CD4-positive, alpha-beta T cell treated with Interleukin-12 subunit alpha and Interleukin-12 subunit beta, for 1 hour (primary cell): ENCODE measurements at places on chromosomes 1 and 21.
A peak's percentile ranks its signal among the peaks of the same experiment; 100 is the strongest.

GRCh38 chr1:247332623-247333361 lies 1.1 kb upstream of the ZNF496 start:
- no peak for DNase-seq

DNA sequence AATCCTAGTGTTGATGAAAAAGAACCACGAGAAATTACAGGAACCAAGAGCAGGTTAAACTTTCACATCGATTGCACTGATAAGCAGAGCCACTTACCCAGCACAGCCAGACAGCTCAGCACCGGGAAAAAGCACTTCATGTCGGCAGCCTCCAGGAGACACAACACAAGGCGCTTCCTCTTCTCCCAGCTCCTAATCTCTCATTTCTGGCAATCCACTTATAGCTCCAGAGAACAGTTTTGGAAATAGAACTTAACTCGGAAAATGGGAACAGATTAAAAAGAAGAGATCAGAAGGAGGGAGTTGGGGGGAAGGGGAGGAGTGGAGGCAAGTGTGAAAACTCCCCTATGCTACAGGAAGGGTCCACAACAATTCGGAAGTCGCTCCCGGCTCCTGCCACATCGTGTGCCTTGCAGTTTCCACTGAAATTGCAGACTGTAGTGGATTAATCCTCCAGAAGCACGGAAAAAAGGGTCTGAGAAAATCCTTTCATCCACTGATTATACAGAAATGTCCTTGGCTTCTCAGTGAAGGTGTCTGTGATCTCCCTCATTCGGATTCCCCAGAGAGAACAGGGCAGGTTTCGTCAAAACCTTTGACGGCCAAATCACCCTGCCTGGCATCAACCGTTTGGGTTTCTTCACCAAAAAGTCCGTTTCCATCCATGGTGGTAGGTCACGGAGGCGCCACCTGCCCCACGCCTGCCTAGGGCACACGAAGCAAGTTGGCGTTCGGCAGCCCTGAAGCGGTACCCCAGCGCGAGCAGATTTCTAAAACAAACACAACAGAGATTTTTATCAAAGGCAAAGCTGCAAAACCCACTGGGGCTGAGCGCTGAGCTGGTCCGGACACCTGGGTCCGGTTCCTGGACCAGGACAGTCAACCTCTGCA lies 1.1 kb downstream of the IGSF3 start:
- no peak for DNase-seq

GRCh38 chr1:242467556-242468145 lies 56.8 kb downstream of the PLD5 start:
- DNase-seq, result peak; percentile 3

- no peak for DNase-seq
Observed at GRCh38 chr1:5617179-5617520, 375.1 kb downstream of the NPHP4 start.

DNA sequence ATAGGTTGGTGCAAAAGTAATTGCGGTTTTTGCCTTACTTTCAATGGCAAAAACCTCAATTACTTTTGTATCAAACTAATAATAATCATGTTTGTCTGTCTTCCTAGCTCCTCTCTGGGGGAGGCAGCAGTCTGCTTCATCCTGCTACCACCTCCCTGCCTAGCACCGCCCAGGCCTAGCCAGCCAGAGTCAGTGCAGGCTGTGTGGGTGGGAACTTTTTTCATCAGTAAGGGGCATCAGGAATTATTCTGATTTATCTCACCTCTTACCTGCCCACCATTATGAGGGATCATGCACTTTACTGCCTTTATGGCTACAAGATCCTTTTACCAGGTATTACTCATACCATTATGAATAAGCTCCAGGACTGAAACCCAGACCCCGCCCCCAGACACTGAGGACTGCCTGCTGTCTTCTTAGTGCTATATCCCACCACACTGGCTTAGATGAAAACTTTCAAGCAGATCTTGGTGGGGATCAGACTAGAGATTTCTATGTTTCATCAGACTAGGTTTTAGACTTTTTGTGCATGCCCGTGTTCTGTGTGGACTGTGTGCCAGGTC lies 116.4 kb downstream of the PBX1 start:
- DNase-seq, result no peak

DNA sequence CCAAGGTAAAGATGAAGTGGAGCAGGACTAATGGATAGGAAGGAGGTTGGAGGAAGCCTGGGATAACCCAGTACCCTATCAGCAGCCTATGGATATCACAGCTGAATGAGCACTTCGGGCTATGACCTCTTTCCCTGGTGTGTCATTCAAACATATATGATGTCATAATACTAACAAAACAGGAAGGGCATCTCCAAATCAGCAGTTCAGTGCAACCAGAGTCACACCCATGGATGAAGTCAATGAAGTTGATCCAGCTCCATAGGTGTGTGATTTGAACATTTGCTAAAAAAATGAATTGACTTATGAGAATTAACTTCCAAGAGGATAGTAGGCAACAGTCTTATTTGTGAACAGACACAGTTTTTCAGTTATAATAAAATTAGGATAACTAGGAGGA lies 1.7 kb upstream of the C1orf116 start:
- DNase-seq, result no peak

DNA sequence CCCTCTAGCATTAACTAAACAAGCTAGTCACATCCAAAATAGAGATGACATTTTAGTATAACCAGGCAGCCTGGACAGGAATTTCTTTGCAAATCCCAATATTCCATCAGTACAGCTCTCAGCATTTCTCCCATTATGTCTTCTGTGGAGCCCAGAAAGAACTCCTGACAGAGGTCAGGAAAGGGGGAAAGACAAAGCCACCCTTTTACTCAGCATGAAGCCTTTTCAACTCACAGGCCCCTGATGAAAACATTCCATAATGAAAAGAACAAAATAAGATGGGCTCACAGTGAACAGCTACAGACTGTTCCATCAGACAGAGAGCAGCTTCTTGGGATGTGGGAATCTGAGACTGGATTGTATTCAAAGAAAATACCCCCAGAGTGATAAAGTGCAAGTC lies 80.6 kb downstream of the TEX35 start:
- DNase-seq, result no peak

GRCh38 chr1:7076572-7076971 lies 291.3 kb downstream of the CAMTA1 start:
- no peak for DNase-seq

- no peak for DNase-seq
Observed at GRCh38 chr1:172832006-172832725, 173.3 kb downstream of the FASLG start.

DNA sequence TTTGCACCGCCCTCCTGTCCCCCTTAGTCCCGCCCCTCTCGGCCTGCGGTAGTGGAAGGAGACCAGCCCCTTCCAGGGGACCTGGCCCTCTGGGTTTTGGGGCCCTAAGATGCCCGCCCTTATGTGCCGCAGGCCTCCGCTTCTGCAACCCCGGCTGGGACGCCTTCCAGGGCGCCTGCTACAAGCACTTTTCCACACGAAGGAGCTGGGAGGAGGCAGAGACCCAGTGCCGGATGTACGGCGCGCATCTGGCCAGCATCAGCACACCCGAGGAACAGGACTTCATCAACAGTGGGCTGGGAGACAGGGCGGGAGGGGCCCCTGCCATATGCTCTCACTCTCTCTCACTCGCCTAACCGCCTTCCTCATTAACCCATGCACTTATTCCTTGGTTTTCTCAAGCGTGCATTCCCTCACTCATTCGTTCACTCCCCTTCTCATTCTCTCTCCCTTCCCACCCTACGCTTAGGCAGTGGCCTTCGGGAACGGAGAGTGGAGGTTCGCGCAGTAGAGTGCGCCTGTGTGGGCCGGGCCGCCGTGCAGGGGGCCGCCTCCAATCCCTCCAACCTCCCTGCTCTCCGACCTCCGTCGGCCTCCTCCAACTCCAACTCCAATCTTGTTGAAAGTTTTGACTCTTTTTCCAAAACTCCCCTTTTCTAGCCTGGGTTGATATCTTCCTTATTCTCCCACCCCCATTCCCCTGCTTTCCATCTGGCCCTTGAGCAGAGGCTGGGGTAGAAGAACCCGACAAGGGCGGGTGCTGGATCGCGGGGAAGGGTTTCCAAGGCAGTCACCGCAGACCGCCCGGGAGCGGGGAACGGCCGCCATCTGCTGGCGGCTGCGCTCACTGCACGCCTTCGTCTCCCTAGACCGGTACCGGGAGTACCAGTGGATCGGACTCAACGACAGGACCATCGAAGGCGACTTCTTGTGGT lies 15.2 kb downstream of the BCAN start:
- peak; percentile 78 for DNase-seq

GRCh38 chr1:38455829-38456530 lies 403.6 kb downstream of the RRAGC start:
- no peak for DNase-seq

- no peak for DNase-seq
Observed at GRCh38 chr21:30306884-30307283, 13.2 kb downstream of the KRTAP26-1 start.

DNA sequence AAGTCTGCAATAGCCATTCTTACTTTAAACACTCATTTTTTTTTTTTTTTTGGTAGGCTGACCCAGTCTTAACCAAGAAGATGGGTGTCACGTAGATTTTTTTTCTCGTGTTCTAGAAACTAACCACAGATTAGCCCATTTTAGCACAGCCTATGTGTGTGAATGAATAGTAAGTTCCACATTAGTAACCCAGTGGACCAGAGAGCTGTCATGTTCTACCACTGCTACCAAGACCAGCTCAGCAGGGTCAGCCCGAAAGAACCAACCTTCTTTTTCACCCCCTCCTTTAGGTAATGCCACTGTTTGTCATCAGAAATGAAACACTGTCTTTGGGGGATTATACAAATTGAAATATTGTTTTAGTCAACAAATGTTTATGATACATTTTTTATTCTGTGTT lies 221.1 kb upstream of the PLXNA2 start:
- no peak for DNase-seq

DNA sequence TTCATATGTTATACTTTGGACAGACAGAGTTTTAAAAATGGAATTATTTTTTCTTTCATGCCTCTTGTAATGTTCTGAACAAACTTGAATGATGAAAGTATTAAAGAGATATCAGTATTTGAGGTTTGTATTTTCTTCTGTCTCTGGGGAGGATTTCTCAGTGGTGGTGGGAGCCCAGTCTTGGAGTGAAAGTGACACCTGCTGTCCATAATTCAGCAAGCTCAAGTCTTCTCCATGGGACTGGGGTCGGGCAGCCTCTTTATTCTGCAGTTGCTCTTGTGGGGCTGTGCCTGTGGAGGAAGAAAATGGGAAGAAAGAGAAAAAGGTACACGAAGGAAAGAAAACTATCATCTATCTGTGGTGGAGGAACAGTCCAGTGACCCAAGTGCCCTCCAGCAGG lies 56.1 kb downstream of the SMYD2 start:
- DNase-seq, result no peak

DNA sequence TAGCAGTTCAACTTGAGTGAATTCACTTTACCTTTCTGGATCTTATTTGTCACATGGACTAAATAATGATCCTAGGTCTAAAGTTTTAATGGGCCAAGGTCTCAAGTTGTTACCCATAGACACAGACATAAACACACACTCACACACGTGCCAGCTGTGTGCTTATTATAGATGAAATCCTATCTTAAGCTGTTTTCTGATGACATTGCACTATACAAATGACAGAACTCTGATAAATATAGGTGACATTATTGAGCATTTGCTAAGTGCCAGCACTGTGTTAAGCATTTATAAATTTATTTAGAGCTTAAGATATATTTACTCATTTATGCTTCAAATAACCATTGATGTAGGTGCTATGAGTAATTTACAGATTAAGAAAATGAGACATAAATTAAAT lies 474.4 kb upstream of the NR5A2 start:
- DNase-seq, result no peak

GRCh38 chr1:43455213-43455889 lies 1.6 kb upstream of the HYI start:
- no peak for DNase-seq

DNA sequence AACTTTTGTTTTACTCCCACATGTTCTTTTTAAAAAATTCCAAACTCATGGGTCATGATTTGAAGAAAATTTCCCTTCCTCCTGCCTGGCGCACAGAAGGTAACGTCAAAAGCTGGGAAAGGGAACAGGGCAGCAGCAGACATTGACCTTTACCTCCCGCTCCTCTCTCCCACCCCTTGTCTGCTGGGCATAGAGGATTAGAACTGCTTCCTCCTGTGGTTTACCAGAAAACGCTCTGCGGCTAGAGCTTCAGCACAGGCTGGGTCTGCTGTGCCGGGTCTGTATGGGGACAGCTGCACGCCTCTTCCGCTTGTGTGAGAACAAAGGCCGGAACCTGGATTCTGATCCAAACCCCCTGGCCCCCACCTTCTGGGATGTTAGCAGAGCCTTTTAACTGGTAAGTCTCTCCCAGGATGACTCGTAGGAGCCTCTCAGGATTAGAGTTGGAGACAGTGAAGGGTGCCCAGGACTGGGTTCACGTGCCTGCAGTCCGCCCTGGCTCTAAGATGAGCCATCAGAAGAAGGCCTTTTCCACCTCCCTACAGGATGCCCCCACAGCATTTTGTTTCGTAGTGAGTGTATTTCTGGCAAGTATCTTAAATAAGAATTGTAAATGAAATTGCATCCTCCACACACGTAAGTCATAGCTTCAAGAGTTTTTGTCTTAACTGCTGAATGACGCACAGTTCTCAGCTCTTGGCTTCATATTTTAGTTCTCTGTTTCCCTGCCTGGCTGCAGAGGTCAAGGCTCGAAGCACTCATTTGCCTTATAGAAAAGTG lies 5.2 kb downstream of the H6PD start:
- peak; percentile 44 for DNase-seq

- DNase-seq, result no peak
Observed at GRCh38 chr1:172417557-172417956, 2.9 kb upstream of the C1orf105 start.

DNA sequence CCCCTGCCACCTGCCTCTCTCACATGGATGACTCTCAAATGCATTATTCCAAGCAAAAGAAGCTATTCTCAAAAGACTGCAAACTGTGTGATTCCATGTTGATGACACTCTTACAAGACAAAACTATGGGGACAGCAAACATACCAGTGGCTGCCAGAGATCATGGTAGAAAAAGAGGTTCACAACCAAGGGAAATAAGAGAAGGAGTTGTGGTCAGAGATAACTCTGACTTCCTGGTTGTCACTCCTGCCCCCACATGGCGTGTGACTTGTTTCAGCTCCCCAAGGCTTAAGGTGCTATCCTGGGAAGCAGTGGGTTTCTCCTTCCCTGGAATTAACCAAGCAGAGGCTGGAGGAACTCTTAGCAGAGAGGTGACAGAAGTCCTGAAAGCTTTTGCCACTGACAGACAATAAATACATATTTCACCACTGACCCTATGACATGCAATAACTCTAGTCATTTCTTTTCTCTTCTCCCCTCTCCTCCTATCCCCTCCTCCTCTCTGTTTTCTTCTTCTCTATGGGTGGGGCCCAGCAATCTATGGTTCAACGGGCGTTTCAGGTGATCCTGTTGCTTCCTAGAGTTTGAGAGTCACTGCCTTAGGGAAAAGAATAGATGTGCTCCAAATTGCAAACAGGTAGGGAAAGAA lies 185.1 kb downstream of the FCRL5 start:
- DNase-seq, result no peak
